ENCODE measurements at places on chromosomes 4 and X. TPM values are rescaled to one million over a fixed set of nuclear protein-coding genes. Genes with fewer than 3 reads are reported as not detected.
A peak's percentile ranks its signal among the peaks of the same experiment; 100 is the strongest.

- DNase-seq, result no peak
Observed at GRCh38 chrX:22246620-22247019, 26.1 kb upstream of the CBLL2 start.

DNA sequence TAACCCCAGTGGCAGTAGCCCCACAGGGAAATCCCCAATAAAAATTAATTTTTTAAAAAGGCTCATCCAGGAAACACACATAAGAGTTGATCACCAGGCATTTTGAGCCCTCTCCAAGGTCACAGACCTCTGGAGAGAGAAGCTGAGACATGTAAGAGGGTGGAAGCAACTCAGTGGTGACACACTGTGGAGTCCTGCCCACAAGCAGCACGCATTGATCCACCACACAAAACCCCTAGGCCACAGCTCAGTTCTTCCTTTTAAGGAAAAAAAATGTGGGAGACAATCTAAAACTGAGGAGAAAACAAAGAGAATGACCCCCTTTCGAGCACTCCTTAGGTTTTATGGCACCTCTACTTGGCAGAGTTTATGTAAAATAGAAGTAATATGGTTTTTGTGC is 71.7 kb upstream of the S100G start:
- DNase-seq, result no peak

- DNase-seq, result no peak
Observed at GRCh38 chr4:167222099-167222498, 12.2 kb downstream of the SPOCK3 start.

- no peak for DNase-seq
Observed at GRCh38 chr4:59666645-59667044, 1533.5 kb upstream of the ADGRL3 start.

DNA sequence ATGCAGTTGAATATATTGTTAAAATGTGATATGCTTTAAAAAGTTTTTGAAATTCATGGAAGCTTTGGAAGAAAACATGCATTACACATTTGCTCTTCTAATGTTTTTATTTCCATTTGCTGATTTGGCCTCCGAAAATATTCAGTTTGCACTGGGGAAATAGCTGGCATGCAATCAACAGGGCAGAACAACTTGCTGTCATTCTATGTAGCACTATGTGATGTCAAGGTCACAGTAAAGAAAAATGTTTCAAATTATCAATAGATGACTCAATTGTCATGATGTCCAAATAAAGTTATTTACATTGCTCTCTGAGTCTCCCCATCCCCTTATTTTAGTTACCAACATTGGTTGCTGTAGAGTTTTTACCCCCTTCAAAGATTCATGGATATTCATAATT is 119.2 kb downstream of the TLL1 start:
- no peak for DNase-seq

DNA sequence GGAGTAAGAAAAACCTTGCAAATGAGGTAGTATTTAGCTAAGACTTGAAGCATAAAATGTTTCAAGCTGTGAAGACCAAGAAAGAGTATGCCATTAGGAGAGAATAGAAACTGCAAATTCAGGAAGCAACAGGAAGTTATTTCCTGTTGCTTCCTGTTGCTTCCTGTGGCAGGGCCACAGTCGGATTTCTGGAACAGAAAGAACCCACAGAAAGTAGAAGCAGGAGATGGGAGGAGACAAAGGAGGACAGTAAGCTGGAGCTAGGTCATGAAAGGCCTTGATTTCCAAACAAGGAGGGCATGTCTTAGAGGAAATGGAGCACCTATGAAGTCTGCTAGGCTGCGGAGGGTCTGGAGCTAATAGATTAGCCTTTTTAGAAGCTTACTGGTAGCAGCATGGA is 17.2 kb downstream of the ASB11 start:
- no peak for DNase-seq

GRCh38 chr4:77121736-77122240 is 35.2 kb upstream of the CCNG2 start:
- no peak for DNase-seq

GRCh38 chrX:130555757-130556156 is 154.0 kb downstream of the RBMX2 start:
- DNase-seq, result no peak

DNA sequence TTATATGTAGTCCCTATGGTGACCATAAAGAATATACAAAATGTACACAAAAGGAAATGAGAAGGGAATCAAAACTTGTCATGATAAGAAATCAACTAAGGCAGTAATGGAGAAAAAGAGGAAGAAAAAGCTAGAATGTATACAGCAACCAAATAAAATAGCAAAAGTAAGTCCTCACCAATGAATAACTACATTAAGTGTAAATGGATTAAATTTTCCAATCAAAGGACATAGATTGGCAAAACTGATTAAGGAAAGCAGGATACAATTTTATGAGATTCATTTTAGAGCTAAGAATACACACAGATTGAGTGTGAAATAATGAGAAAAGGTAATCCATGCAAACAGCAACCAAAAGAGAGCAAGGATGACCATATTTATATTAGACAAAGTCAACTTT is 157.4 kb downstream of the TET2 start:
- DNase-seq, result no peak

GRCh38 chr4:118417325-118417724 is 64.5 kb upstream of the PRSS12 start:
- DNase-seq, result no peak

GRCh38 chrX:114619874-114620273 is 36.0 kb downstream of the HTR2C start:
- DNase-seq, result peak; percentile 9

GRCh38 chr4:153189016-153189801 is 15.0 kb upstream of the TRIM2 start:
- DNase-seq, result no peak

DNA sequence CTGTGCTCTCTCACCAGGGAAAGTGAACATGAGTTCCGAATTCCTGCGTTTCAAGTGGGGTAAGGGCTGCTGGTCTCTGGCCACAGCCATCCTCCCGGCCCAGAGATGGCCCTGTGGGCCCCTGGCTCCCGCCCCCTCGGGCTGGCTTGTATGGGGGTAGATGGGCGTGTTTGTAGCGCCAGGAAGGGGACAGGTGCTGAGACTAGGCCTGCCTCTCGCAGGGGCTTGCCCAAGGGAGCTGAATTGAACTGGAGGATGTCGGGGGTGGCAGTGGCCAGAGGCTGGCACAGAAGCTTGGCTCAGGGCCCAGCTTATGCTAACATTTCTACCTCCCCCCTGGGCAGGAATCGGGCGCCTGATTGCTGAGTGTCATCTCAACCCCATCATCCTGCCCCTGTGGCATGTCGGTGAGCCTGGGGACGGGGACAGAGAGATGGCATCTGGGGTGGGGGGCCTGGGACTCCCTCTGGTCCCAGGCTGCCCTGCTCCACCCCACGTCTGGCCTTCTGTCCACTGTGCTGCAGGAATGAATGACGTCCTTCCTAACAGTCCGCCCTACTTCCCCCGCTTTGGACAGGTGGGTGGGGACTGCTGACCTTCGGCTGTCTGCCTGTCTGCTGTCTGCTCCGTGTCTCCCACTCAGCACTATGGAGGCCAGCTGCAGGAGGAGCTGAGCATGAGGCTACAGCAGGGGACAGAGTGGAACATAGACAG is 8.5 kb downstream of the TAFAZZIN start:
- DNase-seq, result no peak

GRCh38 chr4:152479428-152480026 is 56.4 kb downstream of the FBXW7 start:
- no peak for DNase-seq

- no peak for DNase-seq
Observed at GRCh38 chrX:72371405-72371804, 65.7 kb upstream of the CITED1 start.

GRCh38 chrX:10158279-10159144 is 1.7 kb downstream of the CLCN4 start:
- DNase-seq, result peak; percentile 30

DNA sequence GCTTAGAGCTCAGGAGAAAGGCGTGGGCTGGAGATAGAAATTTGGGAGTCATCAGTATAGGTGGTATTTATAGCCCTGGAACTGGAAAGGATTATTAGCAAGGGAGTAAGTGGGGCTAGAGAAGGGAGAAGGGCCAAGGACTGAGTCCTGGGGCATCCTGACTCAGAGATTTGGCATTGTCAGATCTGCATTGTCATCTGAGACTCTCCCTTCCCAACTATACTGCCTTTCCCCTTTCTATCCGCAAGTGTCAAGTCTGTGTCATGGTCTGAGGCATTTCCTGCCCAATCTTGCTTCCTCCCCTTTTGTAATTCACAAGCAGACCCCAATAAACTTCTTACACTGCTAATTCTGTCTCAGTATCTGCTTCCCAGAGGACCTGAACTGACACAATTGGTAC is 24.4 kb upstream of the SLC25A43 start:
- no peak for DNase-seq

DNA sequence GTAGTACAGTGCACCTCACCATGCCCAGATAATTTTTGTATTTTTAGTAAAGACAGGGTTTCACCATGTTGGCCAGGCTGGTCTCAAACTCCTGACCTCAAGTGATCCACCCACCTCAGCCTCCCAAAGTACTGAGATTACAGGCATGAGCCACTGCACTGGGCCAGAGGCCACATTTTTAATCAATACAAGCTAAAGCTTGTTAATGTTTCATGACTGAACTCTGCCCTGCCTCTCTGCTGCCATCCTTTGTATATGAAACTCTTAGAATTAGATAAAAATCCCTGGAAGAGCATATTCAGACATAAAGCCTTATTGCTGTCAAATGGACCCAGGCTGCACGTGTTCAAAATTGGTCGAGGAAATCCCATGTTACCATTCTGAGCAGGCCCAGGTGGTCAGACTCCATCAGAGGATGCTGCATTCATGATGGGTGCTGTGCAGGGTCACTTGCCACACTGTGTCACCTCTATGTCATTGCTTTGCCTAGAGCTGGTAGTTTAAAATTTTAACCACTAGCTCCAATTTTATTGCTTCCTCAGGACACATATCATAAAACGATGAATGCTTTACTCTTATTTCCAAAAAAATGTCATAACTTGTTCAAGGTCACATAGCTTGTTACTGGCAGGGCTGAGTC is 45.2 kb downstream of the LNX1 start:
- DNase-seq, result no peak

- DNase-seq, result peak; percentile 52
Observed at GRCh38 chrX:125203737-125204578, 115.7 kb upstream of the TEX13C start.

GRCh38 chr4:176340871-176341685 is 21.3 kb downstream of the SPCS3 start:
- DNase-seq, result peak; percentile 13

DNA sequence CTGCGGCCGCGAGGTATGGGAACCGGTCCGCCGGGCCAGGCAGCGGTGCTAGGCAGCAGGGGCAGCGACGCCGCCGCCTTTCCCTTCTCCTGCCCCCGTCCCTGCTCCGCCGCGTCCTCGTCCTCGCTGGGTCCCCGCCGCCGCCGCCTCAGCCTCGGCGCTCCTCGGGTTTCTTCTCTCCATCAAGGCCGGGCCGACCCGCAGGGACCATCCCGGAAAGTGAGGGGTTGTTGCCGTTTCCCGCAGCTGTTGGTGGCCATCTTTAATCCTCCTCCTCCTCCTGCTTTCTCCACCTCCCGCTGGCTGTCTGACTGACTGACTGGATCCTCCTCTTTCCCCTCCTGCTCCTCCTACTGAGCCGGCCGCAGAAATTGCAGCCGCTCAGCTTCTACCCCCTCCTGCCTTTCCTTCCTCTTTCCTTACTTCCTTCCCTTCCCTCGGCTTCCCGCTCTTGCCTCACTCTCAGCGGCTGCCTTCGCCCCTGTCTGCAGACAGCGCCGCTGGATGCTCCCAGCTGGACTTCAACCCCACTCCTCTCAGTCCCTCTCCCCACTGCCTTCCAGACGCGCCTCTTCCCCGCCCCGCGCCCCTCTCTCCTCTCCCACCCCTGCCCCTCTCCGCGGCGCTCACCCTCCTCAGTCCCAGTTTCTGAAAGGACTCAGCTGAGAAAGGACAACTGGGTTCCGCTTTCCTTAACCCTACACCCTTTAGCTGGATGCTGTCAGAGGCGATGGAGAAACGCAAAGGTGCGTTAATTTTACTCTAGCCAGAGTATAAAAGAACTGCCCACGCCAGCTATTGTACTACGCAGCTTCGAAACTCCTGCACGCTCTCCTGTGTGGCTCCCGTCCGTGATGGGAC is at the start of gene WDFY3:
Gene WDFY3, minus strand, starts transcription at position 309 of the 861 bp plus-strand sequence. CDS start 106,099 bp downstream, outside the sequence.
- DNase-seq, result peak; percentile 60

DNA sequence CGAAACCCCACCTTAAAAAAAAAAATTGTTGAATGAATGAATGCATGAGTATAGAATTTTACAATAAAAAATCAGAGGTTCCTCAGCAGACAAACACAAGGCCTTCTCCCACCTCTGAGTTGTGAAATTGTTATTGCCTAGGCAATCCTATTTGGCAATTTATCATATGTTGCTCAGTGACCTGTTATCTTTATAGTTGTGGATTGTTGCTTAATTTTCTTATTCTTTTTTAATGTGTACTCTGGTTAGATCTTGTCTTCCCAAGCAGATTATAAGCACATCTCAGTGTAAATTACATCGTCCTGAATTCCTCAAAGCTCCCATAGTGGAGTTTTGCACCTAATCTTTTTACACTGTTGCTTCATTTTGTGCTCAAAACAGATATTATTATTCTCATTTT is 71.9 kb downstream of the RBM47 start:
- no peak for DNase-seq

- DNase-seq, result no peak
Observed at GRCh38 chr4:80361329-80361900, 25.9 kb downstream of the CFAP299 start.

- DNase-seq, result no peak
Observed at GRCh38 chr4:56215141-56215783, 172.0 kb downstream of the AASDH start.

DNA sequence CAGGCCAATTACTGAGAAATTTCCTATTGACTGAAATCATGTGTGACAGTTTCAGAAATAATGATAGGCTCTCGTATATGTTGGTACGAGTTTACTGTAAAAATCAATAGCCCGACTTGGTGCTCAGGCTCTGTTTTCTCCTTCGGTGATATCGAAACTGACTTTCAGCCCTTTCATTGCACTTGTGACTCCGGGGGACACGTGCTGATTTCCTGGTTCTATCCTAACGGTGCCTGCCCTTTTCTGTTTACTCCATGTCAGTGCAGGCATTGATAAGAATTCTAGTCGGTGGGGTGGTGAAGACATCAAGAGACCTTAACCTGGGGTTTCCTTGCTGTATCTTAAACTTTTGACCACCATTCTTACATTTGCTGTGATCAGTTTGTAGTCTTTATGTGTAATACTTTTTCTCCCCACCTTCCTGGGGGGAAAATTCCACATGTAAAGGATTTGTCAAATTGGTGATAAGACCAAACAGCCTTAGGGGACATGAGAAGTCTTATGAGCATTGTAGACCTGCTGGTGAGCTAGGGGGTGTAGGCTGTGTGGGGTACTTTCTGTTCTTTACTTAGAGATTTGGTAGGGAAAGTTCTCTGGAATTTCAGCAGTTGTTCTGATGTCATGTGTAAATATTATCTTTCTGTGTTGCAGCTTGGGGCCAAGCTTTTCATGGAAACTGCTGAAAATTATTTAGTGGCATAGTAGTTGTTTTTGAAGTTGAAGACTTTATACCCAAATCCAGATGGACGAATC is 52.7 kb downstream of the TMEM131L start:
- no peak for DNase-seq

GRCh38 chrX:15914486-15914885 is 59.9 kb upstream of the AP1S2 start:
- no peak for DNase-seq

Gene PAGE5
- not detected for total RNA-seq

Gene ATP1B4
- not detected for total RNA-seq

Gene ABCE1
- 88.6 TPM for total RNA-seq

Gene ZFP92
- 0.23 TPM for total RNA-seq

Gene SMIM31
- not detected for total RNA-seq

Gene SSX2B
- not detected for total RNA-seq

Gene DHX15
- total RNA-seq, result 240 TPM

Gene SPANXD
- total RNA-seq, result not detected

Gene MAP7D2
- 6.5 TPM for total RNA-seq

Gene FATE1
- not detected for total RNA-seq

Gene CDS1
- total RNA-seq, result 1.1 TPM

Gene GRPR
- 0.68 TPM for total RNA-seq

Gene PFKFB1
- total RNA-seq, result 0.77 TPM

Gene NPY2R
- not detected for total RNA-seq

Measured in neural crest cell (in vitro differentiated cells).